ENCODE measurements at places on chromosomes 1 and 21.

GRCh38 chr21:26107429-26107828, 63.1 kb downstream of the APP start:
- DNase-seq = no peak

GRCh38 chr1:202105571-202106339, 17.0 kb upstream of the GPR37L1 start:
- DNase-seq = peak; percentile 38

DNA sequence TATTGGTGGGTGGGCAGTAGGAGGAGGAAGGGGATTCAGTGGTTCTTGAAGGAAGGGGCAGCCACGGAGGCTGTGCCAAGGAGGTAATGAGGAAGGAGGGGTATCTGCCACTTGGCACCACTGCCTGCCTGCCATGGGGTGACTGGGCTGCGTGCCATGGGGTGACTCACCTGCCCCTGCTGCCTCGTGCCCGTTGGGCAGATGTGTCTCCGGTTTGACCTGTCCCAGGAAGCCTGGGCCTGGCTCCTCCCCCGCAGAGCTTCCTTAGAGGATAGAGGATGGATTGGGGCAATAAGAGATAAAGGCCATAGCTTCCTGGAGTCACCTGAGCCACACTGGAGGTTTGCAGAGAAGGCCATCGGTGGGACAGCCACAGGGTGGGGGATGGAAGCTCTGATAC, 1.7 kb downstream of the PADI3 start:
- peak; percentile 72 for DNase-seq

GRCh38 chr1:16618719-16619118, 5.4 kb upstream of the NBPF1 start:
- no peak for DNase-seq

DNA sequence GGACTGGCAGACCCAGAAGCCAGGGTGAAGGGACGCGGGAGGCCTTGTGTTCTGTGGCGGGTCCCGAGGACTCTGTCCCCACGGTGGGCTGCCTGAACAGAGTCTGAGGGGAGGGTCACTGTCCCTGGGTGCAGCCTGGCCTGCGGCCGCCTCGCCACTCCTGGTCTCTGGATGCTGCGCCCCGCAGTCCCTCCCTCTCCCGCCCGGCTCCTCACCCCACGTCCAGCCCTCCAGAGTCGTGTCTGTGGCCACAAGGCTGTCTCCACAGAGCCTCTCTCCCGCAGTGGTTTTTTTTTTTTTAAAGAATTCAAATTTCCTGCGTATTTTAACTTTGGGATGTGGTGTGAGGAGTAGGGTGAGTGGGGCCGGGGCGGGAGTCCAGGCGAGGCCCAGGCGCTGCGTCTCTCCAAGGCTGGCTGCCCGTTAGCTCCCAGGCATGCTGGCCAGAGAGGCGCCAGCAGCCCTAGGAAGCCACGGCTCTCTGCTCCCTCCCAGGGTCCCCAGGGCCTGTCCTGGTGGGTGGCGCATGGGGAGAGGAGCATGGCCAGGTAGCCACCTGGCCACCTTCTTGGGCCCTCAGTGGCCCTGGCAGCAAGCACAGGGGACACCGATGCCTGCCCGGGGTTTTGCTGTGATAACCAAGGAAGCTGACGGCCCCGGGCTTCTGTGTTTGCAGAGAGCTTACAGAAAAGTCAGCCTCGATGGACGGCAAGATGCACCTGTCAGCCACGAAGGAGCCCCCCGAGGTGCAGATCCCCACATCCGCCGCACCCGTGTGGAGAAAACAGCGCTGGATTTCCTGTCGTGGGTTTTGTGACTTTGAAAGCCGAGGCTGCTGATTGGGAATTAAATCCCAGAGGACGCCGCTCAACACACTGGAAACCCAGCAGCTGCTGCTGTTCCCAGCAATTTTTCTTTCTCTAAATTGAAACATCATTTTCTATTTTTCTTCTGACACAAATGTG, 72.8 kb downstream of the MORN1 start:
- no peak for DNase-seq

GRCh38 chr1:57674801-57675200, 250.9 kb upstream of the DAB1 start:
- no peak for DNase-seq

GRCh38 chr1:78060857-78061563, 15.2 kb downstream of the GIPC2 start:
- no peak for DNase-seq

DNA sequence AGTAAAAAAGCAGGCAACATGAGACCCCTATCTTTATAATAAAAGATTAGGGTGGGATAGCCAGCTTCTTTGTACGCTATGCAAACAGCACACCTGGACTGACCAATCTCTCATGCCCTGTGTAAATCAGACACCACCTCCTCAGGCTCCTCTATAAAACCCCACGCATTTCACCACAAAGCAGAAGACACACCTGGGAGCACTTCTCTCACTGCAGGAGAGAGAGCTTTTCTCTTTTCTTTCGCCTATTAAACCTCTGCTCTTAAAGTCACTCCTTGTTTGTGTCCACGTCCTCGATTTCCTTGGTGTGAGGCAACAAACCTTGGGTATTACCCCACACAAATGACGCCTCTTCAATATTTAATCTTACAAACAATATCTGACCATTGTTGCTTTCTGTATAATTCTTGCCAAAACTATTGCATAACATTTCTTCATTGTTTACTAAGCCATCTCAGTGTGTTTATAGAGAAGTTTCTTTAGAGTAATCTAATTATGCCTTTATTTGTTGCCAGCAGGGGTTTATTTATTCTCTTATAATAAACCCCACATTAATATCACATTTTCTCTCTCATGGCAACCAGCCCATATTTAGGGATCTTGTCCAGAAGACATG, 31.6 kb upstream of the NUF2 start:
- DNase-seq = no peak

All from HS-27A (cell line).